ENCODE measurements at places on chromosomes 7 and 10.

DNA sequence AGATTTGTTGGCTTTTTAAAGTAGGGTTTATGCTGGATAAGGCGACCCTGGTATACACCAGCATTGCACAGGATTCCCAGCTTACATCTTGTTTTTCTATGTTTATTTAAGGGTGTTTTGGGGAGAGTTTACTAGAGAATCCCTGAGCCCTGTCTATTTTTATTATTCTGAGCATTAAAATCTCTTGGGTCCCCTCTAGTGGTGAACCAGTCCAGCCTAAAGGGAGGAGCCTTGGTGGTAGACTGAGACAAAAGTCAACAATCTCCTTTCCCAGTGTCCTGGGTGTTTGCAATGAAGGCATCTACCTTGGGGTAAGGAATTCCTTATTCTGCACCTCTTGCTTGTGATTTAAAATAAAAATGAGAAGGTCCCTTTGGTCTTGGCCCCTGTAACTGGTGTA lies 38.2 kb downstream of the ANTXRL start:
- DNase-seq: no peak

- no peak for DNase-seq
These were observed 580.5 kb downstream of the REEP3 start for GRCh38 chr10:64101606-64102263.

- DNase-seq: no peak
These were observed 24.2 kb downstream of the PILRA start for GRCh38 chr7:100397315-100398081.

DNA sequence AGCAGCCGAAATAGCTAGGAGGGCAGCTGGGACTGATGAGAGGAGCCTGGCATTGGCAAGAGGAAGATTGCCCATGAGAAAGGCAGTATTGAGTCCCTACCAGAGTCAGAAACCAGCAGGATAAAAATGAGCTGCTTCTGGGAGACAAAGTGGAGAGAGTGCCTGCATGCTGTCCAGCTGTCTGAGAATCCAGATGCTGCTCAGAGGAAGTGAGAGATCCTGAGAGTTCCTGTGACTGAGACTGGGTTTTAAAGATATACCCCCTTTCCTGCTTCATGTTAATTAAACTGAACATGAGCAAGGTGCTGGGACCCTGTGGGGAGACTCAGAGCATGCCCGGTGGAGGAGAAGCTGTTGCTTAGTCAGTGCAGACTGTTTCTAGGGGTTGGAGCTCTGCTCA lies 107.5 kb downstream of the KIF20B start:
- DNase-seq: no peak

DNA sequence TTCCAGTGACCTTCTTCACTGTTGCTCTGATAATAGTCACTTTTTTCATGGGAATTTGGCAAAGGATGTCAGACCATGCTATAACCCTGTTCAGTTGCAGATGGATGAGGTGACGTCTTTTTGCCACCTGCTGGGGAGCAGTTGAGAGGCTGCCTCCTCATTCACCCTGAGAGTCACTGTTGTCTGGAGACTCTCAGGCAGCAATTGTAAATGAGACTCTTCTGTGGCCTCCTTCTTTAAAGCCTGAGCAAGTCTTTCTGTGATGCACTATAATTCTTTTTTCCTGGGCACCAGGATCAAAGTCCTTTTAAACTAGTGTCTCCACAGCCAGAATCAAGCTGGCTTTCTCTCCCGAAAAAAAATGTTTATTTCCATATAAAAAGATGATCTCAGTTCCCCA lies 345.1 kb downstream of the ARL4A start:
- DNase-seq: no peak

- DNase-seq: peak; percentile 91
These were observed 90.1 kb downstream of the NPSR1 start for GRCh38 chr7:34747867-34748727.

GRCh38 chr7:141483044-141483443 lies 68.2 kb upstream of the AGK start:
- no peak for DNase-seq

DNA sequence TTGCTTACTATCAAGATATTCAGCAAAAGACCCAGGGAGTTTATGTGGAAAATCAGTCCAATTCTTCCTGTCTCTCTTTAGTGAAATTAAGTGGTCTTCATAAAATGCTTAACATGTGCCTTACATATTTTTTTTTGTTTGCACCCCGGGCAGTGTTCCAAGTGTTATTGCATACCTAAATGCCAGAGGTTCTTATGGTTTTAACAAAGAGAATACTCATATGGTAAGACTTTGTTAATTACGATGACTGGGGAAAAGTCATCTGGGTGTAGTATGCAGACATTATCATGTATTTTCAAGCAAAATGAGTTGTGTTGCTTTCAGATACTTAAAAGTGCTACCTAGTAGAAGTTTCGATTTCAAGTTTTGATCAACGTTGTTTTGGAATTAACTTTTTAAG lies 82.6 kb downstream of the PRKG1 start:
- DNase-seq: peak; percentile 47

DNA sequence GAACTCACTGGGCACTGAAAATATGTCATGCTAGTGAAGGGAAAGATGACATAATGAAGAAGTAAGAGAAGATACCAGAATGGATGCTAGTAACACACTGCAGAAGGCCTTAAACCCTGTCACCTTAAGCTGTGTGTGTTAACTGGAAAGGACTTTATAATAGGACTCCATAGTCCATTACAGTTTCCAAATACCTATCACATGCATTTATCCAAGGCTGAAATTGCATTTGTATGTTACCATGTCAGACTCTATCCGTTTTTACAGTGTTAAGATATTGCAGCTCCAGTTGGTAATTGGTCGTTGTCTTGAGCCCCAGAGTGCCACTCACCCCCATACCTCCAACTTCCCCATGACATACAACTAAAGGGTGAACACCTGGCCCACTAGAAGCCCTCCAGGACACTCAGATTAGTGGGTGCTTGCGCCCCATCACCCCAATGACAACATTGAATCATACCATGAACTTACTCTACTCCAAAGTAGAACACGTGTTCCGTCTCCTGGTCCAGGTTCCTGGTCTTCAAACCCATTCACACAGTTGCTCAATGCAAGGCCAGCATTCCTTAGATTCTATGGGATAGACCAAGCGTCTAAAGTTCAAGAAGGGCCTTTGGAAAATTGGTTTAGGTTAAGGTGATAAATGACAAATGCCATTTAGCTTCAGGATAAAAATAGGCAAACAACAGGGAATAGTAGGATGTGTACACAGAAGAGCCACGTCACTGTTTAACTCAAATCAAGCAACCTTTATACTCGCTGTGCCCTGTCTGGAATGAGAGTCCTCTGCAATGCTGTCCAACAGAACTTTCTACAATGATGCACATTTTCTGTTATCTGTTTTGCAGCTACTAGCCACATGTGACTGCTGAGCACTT lies 2.1 kb upstream of the RAPGEF5 start:
- DNase-seq: no peak

GRCh38 chr7:40598915-40599314 lies 464.1 kb downstream of the SUGCT start:
- DNase-seq: no peak

DNA sequence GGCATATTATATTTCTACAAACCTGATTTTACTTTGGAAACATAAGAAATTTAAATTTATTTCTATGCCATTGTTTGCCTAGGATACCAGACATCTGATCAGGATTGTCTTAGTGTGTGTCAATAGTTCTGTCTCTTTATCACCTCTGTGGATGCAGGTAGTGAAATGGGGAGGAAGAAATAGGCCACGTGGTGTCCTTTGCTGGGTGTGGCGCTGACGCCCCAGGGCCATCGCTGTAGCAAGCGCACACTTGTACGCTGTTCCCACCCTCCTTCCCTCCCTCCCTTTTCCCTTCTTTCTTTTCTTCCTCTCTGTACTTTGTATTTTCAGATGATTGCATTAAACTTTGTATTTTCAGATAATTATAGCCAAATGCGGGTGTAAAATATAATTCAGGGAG lies 5.0 kb downstream of the DOCK1 start:
- DNase-seq: no peak

GRCh38 chr7:1694611-1695511 lies 24.8 kb downstream of the ELFN1 start:
- no peak for DNase-seq

DNA sequence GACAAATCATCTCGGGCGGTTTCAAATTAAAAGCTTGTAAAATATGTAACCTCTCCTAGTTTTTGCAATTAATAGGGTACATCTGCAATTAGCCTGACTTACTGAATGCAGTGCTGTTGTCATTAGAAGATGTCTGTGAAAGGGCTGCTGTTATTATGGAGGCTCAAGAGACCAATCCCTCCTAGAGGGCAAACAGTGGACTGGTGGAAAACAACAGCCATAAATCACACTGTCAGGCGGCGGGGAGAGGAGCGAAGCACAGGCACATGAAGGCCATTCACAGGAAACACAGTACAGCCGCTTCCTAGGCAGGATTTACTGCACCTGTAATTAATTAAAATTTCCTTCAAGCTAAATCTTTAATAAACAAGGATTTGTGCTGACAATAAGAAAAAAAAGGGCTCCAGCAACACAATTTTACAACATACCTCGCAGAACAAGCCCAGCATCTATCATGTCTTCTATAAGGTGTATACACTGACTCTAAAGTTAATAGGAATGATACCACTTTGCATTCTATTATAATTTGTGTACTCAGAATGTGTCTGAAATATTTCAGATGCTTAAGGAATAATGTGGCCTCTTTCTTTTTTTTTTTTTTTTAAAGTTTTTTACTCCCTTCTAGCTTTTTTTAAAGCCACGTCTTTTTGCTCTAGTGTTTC lies 50.7 kb downstream of the ERCC6 start:
- DNase-seq: no peak

DNA sequence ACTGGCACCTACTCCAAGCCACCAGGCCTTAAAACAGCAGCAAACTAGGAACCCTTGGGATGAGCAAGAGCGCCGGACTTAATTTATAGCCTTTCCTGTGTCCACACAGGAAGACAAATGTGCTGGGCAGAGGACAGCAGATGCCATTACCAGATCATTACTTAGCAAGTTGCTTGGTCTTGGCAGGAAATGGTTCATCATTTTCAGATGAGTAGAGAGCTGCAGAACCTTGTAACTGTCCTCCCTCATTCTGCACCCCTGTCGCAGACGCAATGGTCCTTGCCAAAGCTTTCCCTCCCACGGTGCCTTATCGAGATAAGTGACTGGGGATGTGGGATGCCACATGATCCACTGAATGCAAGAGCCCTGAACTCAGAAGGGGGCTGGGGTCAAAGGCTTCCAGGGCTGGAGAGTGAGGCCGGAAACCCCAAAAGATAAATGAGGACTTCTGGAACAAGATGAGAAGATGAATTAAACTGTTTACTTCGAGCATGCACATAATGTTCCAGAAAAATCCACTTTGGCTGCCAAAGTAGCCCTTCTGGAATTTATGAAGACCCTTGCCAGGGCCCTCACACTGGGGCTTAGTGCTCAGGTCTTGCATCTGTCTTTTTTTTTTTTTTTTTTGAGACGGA lies 145.6 kb upstream of the ZNF32 start:
- DNase-seq: no peak

GRCh38 chr7:44561962-44562621 lies 11.6 kb downstream of the DDX56 start:
- peak; percentile 94 for DNase-seq

GRCh38 chr10:51700228-51700817 lies 928 bp upstream of the CSTF2T start:
- DNase-seq: peak; percentile 22

GRCh38 chr7:24052572-24053260 lies 231.3 kb upstream of the NPY start:
- DNase-seq: peak; percentile 96

GRCh38 chr7:22154143-22154529 lies 202.8 kb downstream of the RAPGEF5 start:
- DNase-seq: peak; percentile 7

- DNase-seq: peak; percentile 29
These were observed 16.5 kb upstream of the DDIT4 start for GRCh38 chr10:72257051-72257892.

DNA sequence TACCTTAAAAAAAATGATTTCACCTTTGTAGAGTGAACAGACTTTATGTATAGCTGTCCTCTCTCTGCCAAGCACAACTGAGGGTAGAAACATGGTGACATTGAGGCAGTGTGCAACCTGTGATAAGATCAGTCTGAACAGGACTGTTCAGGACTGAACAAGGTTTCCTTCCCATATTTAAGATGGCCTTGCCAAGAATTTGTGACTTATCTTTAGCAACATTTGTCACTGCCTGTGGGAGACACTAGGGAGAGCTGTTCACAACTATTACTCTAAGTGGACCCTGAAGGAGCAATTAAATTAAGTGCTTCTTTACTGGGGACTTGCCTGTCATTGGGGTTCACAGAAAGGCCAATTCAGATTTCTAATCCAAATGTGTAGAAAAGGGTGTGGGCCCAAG lies 6.7 kb downstream of the OR13A1 start:
- peak; percentile 1 for DNase-seq

- DNase-seq: peak; percentile 31
These were observed 108.0 kb downstream of the RNLS start for GRCh38 chr10:88474884-88475844.

DNA sequence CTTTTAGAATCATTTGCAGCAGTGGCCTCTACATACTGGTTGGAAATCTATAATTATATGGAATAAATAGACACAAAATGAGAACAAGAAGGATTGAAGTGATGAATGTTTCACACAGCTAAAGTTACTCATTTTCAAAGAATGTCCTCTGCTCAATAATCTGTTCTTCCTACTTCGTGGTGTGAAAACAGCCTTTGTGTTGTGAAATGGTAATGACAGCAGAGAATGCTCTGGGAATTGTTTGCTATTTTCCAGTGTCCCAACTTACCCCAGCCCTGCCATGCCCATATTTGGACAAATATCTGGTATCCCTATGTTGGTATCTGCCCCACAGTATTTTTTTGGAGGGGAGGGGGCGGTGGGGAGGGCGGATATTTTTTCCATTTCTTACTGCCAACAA lies 130.4 kb downstream of the GLI3 start:
- DNase-seq: peak; percentile 28

DNA sequence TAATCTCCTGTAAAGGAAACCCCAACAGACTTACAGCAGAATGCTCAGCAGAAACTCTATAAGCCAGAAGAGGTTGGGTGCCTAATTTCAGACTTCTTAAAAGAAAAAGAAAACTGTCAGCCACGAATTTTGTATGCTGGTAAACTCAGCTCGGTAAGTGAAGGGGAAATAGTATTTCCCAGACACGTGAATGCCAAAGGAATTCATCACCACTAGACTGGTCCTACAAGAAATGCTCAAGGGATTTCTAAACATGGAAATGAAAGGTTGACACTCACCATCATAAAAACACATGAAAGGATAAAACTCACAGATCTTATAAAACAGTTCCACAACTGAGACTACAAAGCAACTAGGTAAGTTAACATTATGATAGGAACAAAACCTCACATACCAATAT lies 68.6 kb downstream of the GLCCI1 start:
- no peak for DNase-seq

DNA sequence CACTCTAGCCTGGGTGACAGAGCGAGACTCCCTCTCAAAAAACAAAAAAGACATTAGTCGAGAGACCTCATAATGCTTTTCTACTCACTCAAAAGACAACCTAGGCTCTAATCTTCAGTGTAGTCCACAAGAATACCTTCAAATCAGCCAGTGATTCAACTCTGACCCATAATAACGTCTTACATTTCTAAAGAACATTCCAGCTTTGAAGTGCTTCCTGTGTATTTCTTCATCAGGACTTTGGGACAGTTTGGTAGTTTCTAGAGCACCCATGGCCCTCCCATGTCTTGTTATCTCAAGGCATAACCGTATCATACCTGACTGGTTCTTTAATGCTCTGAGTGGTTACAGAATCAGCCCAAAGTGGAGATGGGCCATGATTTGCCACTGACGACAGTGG lies 221.3 kb downstream of the SKIDA1 start:
- DNase-seq: no peak

GRCh38 chr10:2986391-2986801 lies 81.0 kb upstream of the PFKP start:
- DNase-seq: no peak

- peak; percentile 80 for DNase-seq
These were observed 133.7 kb upstream of the NAMPT start for GRCh38 chr7:106418526-106418925.

Data from LHCN-M2 (cell line).